ENCODE measurements at places on chromosomes 5 and 9.

- no peak for DNase-seq
Observed at GRCh38 chr5:147971472-147971871, 65.1 kb upstream of the C5orf46 start.

DNA sequence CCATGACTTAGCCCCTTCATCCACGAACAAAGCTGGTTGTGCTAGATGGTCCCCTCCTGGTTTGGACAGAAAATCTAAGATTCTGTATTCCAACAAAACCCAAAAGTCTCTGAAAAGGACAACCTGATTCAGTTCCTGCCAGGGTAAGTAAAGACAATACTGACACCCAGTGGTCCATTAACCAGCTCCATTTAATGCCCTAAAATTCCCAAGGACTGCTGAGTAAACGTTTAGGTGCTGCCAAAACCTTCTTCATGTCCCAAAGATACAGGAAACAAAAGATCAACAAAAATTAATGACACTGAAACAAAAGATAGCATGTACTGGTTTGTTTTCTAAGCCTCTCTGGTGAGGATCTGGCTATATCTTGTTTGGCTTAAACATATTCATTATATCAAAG is 25.3 kb upstream of the PPP1R2B start:
- DNase-seq: no peak

- DNase-seq: no peak
Observed at GRCh38 chr5:166356096-166356495, 1935.3 kb upstream of the WWC1 start.

GRCh38 chr5:122773619-122774018 is 1.3 kb upstream of the SNX2 start:
- DNase-seq: no peak

- DNase-seq: peak; percentile 71
Observed at GRCh38 chr9:127224883-127225739, 39.5 kb upstream of the GARNL3 start.

DNA sequence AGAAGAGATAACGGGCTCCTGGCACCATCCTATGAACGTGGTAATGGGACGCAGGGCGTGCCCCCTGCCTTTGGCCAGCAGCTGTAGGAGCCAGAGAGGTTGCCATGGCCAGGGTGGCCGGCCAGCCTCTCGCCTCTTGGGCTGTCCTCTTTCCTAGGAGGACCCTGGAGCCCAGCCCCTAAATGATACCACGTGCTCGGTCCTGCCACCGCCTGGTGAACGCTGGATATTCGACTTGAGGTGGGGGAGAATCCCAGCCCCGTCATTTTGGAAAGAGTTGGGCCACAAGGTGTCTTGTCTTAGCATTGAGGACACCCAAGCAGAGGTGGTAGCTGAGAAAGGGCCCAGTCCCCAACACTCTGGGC is 391 bp upstream of the NRG2 start:
- DNase-seq: no peak

- DNase-seq: no peak
Observed at GRCh38 chr5:15827741-15828140, 327.8 kb downstream of the FBXL7 start.

DNA sequence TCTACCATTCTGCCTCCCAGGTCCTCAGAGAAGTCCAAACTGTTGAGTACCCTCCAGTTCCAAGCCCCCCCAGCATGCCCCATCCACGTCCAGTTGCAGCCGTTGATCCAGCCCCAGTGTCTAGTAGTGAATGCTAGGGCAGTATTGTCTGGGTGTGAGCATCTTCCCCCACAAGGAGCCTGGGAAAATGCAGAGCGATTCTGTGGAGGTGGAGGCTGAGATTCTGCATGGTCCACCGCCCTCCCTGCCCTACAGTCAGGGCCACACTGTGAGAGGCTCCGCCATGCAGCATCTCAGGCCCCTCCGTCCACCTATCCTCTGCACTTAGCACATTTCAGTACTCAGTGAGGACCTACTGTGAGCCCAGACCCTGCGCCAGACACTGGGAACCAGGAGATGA is 135.9 kb downstream of the GABBR2 start:
- no peak for DNase-seq

DNA sequence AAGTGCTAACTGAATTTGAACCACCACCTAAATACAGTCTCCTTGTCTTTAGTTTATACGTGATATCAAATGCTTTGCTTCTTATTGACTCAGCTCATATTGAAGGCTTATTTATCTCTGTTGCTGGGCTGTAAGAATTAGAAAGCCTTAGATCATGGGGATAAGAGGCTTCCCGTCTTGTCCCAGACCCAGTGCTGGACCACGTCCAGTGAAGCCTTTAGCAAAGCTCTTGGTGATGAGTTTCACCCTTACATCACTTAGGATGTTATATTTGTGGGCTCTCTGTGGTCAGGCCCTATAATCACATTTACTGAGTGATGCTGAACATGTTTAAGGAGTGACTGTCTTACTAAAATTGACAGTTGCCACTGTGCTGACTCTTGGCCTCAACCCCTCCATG is 11.2 kb downstream of the FAM240B start:
- DNase-seq: no peak

DNA sequence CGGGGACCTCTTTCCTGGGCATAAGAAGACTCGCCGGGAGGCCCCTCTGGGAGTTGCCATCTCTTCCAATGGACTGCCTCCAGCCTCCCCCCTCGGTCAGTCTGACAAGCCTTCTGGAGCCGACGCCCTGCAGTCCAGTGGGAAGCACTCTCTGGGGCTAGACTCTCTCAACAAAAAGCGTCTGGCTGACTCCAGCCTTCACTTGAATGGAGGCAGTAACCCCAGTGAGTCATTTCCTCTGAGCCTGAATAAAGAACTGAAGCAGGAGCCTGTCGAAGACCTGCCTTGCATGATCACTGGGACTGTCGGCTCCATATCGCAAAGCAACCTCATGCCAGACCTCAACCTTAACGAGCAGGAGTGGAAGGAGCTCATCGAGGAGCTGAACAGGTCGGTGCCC is 28.4 kb upstream of the LTC4S start:
- DNase-seq: no peak

DNA sequence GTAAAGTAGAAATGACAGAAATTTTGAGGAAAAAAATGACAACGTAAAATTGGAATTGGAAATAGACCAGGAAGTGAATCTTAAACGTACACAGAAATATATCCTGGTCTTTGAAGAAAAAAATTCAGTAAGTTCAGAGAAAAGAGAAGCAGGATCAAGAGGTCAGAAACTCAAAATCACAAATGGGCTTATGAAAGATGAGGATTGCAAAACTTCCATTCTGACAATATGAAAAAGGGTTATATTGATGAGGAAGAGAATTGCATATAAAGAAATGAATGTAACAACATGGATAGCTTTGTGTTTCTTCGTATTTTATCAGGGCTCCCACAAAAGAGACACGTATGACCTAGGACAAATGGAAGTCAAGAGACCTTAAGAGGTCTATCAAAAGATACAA is 58.1 kb downstream of the OXCT1 start:
- DNase-seq: no peak

DNA sequence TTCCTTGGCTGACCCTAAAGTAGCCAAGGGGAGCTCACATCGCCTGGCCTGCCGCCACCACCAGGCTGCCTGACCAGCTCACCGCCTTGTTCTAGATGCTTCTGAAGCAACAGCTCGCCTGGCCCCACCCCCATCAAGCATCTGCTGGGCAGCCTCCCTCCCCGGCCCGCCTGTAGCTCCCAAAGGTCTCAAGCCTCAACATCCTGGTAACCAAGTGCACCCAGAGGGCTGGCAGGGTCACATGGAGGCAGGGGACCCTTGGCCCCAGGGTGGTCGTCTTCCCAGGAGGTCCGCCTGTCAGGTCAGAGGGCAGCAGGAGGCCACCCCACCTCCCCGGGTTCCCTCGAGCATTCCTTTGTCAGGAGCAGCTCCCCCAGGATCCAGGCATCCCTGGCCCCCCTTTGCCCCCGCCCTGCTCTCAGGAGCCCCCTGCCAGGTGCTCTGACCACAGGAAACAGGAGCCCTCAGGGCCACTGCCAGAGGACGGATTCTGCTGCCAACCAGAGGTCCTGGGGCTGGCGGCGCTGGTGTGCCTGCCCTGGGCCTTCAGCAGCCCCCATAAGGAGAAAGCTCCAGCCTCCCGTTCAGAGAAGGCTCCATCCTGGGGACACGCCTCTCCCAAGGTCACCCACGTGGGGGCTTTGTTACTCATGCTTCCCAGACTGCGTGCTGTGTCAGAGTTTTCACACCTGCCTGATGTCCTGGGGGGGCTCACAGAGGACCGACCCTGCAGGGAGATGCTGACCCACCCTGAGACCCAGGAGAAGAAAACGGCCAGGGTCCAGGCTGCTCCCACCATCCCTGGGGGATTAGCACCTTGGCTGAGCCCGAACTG is 3.5 kb upstream of the LRRC14B start:
- no peak for DNase-seq

DNA sequence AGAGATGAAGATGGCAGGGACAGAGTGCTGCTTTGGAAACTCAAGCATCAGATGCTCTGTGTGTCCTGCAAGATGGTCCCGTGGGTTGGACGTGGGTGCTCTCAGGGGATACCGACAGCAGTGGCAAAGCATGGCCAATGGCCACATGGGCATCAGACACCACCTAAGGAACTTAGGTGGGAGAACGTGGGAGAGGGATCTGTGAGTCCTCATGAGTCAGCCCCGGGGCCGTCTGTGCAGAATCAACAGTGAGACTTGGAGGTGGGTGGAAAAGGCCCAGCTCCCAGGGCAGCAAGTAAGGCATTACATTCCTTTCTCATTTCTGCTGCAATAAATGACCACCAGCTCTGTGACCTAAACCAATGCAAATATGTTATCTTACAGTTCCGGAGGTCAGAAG is 77.0 kb downstream of the RAD23B start:
- no peak for DNase-seq

DNA sequence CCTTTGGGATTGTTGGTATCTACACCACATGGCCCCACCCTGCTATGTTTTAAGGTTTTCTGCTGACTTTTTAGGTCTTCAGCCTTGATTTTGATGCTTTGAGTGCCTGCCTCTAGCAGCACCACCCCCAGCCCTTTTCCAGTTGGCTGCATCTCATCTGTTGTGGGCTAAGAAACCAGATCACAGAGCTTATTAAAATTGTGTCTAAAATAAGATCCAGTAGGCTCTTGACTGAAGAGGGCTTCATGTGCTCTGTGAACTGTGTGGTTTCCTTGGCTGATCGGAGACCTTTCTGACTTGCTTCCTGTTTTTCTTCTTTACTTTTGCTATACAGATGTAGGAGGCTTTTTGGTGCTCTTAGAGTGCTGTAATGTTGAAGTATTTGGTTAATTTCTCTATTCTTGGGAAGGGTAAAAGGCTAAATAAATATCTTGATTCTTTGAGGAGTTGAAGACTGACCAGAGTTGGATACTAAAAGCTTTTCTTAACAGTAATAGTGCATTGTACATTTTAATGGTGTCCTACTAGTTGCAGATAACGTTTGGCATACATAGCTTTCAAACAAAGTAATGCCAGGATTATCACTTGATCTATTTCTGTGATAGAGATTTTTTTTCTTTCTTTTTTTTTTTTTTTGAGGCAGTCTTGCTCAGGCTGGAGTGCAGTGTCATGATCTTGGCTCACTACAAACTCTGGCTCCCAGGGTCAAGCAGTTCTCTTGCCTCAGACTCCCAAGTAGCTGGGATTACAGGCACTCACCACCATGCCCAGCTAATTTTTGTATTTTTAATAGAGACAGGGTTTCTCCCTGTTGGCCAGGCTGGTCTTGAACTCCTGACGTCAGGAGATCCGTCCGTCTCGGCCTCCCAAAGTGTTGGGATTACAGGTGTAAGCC is 4.5 kb downstream of the UBE2D2 start:
- no peak for DNase-seq

DNA sequence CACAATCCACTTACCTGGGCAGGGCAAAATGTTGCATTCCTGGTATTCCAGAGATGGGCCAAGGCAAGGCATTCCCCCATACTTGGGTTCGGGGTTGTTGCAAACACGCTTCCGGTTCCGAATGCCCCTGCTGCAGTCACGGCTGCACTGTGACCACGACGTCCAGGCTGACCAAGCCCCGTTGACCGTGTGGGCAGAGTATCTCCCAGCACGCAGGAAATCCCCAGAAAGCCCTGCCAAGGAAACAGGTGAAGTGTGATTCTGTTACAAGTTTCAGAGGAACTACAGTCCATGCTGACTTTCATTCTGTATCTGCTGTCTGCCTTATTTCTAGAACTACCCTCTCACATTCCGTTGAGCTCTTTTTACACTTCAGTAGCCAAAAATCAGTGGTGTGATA is 483.0 kb downstream of the SEMA5A start:
- no peak for DNase-seq

GRCh38 chr9:121853617-121854395 is 202.4 kb downstream of the DAB2IP start:
- DNase-seq: no peak

DNA sequence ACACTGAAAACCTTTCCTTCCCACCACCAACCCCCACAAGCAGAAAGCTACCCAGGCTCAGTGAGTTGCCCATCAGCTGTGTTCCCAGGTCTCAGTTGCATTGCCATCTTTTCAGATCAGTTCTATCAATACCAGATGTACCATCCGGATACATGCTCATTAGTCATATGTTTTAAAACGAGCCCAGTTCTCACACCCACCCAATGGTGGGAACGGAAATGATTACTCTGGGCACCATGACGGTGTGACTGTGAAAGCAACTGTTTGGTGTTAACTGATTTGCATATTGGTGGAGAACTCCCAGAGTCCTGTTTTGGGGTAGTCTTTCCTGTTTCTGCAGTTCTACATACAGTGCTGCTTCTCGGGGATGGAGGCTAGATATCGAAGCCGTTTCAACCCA is 212.3 kb downstream of the TRIM36 start:
- no peak for DNase-seq

GRCh38 chr5:59424515-59424914 is 469.0 kb downstream of the PDE4D start:
- no peak for DNase-seq

- DNase-seq: no peak
Observed at GRCh38 chr9:99299211-99300102, 77.4 kb downstream of the SEC61B start.

DNA sequence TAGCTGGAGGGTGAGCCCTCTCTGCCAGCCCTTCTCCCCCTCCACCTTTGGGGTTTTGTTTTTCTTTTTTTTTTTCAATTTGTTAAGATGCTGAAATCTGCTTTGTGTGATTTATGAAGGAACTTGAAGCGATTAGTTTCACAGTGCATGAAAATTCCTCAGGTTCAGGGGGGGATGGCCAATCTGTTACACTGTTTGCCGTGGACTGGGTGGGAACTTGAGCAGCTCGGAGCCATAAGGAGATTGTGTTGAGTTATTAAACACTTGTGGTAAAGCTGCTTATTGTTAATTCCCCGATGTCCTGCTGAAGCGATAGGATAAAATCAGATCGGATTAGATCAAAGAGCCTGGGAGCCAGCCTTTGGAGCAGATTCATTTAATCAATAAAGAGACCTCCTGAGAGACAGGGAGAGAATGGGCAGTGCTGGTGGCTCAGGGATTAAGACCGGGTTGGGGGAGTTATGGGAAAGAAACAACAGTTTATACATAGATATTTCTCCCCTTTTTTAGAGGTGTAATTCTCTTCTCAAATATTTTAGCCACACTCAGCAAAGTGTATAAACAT is 105.8 kb upstream of the SPATA31D4 start:
- no peak for DNase-seq

GRCh38 chr5:123819386-123819785 is 307.4 kb downstream of the CSNK1G3 start:
- DNase-seq: no peak

- DNase-seq: no peak
Observed at GRCh38 chr9:80792726-80793125, 896.6 kb downstream of the TLE1 start.

GRCh38 chr9:116945817-116946216 is 258.7 kb downstream of the TRIM32 start:
- no peak for DNase-seq
